ENCODE measurements at places on chromosomes 2 and 18.

DNA sequence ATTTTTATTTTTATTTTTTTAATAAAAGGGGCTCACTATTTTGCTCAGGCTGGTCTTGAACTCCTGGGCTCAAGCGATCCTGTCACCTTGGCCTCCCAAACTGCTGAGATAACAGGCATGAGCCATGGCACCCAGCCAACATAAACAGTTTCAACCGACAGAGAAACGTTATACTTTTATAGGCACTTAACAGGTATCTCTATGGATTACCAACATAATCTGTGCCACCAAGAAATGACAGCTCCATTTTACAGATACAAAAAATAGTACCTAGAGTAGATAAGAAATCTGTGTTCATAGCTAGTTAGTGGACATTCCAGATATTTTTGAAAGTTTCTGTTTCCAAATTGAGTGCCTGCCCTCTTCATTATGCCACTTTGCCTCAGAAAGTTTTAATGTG, 1316.7 kb downstream of the LRP1B start:
- DNase-seq = no peak

DNA sequence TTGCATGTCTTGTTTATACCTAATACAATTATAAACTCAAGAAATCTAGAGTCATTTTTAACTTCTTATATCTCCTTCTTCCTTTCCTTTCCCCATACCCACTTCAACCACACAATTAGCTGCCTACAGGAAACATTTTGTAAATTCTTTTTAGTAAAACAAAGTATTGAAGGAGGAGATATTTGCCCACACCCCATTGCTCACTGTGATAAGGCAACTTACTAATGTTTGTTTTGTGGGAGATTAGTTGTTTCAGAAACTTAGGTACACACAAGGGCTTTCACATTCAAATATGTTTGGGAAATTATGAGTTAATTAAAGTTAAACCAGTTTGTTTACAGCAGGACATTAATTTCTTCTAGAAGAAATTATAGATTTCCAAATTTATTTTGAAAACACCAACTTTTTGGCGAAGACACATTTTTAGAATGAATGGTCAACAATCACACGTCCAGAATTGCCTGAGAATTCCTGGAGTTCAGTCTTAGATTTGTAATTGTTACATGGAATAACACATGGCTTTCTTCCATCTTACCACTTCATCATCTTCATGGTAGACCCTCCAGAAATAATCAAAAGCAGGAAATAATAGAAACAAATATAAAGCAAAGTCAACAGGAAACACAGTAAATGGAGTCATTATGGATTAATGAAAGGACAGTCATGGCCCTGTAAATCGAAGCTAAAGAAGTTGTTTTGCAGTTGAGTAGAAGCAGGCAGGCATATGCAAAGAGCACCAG, 62.5 kb upstream of the RAB27B start:
- no peak for DNase-seq

DNA sequence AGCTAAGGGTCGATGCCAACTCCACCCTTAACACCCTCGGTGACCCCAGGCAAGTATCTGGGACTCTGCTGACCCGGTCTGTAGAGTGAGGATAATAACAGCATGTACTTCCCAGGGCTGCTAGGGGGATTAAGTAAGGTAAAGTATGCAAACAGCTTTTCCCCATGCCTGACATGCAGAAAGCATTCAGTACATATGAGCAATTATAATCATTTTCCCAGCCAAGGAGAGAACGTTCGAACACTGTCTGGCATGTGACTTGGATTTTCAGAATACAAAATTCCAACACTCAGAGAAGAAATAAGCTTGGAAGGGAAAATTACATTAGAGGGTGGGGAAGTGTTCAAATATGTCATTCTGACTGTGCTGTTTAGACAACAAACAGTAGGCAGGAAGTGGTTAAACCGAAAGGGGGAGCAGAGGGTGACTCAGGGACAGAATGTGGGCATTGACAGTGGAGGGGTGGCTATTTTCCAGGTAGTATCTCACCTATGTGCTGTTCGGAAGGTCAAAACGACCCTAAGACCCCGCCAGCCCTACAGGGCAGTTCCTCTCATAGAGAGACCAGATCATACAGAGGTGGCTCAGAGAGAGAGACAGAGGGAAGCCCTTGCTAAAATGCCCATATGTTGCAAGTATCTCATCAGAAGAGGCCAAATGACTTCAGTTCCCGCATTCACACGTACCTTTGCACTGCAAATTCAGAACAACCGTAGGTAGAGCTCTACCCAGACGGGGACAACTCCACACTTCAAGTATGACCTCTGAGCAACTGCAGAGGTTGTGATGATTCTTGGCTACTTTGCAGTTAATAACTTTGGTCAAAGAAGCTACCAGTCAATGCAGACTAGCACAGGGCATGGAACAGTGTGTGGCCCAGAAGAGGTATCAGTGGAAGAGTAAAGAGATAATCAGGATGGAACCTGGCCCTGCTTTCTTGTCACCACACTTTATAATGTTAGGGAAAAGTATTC, 14.8 kb downstream of the ASPRV1 start:
- no peak for DNase-seq

- DNase-seq = no peak
Measured at GRCh38 chr18:44213293-44213692, 467.4 kb upstream of the SETBP1 start.

Data from fibroblast of the conjunctiva (primary cell).